ENCODE measurements at places on chromosomes 11 and 22. TPM values are rescaled to one million over a fixed set of nuclear protein-coding genes. Genes with fewer than 3 reads are reported as not detected.
A peak's percentile ranks its signal among the peaks of the same experiment; 100 is the strongest.

- peak; percentile 51 for DNase-seq
Observed at GRCh38 chr11:32374261-32374711, 61.1 kb downstream of the WT1 start.

DNA sequence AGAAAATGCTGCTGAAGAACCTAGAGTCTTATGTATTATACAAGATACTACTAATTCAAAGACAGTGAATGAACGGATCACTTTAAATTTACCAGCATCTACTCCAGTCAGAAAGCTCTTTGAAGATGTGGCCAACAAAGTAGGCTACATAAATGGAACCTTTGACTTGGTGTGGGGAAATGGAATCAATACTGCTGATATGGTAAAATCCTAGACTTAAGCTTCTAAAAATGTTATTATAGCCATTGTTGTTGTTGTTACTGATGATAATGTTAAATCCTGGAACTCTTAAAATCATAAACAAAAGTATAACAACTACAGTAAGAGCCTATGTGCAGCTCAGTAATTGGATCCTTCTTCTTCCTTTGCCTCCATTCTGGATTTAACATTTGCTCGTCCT lies 38.4 kb downstream of the USP47 start:
- no peak for DNase-seq

NEFH gene
- total RNA-seq: 0.32 TPM

- no peak for DNase-seq
Observed at GRCh38 chr11:45176996-45177395, 30.6 kb downstream of the PRDM11 start.

Data from CD4-positive, CD25-positive, alpha-beta regulatory T cell (primary cell).